NCI-H446 treated with DMSO at 0.1 percent for 48 hours (cell line): ENCODE measurements at places on chromosomes 7 and 10.

GRCh38 chr7:77866786-77867536, 68.4 kb downstream of the PHTF2 start:
- DNase-seq, result no peak

DNA sequence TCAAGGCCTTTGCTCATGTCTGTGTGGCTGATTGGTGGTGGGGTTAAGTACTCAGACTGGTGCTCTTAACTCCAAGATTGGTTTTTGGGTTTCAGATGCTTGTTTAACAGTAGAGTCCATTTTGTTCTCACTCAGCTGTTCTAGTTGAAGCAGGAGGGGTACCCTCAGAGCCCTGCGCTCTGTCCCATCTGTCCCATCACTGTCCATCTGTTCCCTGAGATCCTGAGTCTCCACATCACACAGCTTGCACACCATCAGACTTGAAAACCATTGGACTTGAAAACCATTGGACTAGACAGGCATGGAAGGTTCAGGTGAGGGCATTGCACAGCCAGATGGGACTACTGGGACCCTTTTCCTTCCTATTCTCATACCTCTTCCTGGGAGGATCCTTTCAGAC, 39.3 kb downstream of the TMEM178B start:
- DNase-seq, result no peak

GRCh38 chr10:123117644-123118417, 17.9 kb upstream of the HMX3 start:
- no peak for DNase-seq

DNA sequence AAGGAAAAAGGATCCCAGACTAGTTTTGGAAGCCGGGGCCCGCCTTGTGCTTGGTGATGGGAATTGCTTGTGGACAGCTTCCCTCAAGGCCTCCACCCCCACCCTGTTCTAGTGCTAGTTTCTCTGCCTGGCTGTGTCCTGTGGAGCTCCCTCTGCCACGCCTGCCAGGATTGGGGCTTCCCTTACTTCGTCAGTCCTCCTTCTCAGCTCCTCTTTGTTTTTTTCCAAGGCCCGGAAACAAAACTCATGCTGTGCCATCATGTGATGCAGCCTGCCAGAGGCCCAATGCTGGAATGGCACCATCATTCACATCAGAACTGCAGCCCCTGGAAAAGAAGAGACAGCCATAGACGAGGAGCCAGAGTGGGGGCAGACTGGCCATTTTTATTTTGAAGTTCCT, 11.2 kb downstream of the YKT6 start:
- no peak for DNase-seq

DNA sequence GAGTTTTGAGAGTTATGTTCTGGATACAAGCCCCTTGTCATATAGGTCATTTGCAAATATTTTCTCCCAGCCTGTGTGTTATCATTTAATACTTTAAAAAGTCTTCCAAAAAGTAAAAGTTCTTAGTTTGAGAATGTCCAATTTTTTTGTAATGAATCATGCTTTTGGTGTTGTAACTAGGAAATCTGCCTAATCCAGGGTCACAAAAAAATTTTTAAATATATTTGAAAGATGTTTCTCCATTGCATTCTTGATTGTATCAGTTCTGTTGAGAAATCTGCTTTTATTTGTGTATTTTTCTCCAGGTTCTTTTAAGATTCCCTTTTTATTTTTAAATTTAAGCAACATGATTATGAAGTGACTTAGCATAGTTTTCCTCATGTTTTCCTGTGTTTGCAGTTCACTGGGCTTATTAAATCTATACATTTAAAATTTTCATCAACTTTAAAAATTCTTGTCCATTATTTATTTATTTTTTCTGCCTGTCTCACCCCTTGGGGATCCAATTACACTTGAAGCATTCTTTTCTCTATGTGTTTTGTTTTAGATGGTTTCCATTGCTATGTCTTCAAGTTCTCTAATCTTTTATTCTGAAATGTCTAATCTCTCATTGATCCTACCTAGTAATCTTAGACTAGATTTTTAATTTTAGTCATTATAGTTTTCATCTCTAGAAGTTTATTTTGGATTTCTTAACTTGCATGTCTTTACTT, 47.0 kb downstream of the CCDC71L start:
- no peak for DNase-seq

GRCh38 chr7:50706469-50706937, 76.2 kb downstream of the GRB10 start:
- no peak for DNase-seq

- no peak for DNase-seq
Observed at GRCh38 chr10:31896968-31897384, 31.7 kb downstream of the ARHGAP12 start.

GRCh38 chr7:23893176-23893941, 183.3 kb downstream of the STK31 start:
- DNase-seq, result no peak

- no peak for DNase-seq
Observed at GRCh38 chr7:55191161-55191925, 172.5 kb downstream of the EGFR start.

DNA sequence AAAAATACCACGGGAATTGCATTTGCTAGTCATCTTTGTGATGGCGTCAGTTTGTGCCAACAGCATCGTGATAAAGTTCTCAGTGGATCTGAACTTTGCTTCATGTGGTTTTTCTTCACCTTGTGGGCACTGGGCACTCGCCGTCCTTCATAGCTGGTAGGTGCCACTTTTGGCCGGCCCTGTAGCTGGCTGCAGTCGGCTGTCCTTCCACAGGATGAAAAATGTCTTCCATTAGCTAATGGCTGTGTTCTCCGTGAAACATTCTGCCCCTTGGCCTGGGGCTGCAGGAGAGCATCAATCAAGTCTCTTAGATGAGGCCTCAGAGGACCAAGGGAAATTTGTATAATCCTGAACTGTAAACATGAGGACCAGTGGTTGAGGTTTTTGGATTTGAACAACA, 145.3 kb downstream of the DYNC1I1 start:
- no peak for DNase-seq

DNA sequence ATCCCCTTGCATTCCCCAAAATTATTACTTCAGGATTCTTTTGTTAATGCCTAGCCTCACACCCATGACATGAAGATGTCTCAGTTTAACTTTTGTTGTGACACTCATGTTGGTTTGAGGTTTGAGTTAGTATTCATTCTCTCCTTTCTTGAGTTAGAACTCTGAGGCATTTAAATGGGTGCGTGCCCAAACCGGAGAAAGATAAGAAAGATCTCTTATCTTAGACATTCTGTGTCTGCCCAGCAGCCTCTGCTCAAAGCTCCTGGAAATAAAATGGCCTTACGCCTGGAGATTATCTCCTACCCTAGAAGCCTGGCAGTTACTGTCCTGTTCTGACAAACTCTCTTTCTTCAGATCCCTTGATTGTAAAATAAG, 26.3 kb downstream of the WBP1L start:
- DNase-seq, result no peak

- DNase-seq, result no peak
Observed at GRCh38 chr7:23693224-23693623, 13.2 kb downstream of the FAM221A start.

DNA sequence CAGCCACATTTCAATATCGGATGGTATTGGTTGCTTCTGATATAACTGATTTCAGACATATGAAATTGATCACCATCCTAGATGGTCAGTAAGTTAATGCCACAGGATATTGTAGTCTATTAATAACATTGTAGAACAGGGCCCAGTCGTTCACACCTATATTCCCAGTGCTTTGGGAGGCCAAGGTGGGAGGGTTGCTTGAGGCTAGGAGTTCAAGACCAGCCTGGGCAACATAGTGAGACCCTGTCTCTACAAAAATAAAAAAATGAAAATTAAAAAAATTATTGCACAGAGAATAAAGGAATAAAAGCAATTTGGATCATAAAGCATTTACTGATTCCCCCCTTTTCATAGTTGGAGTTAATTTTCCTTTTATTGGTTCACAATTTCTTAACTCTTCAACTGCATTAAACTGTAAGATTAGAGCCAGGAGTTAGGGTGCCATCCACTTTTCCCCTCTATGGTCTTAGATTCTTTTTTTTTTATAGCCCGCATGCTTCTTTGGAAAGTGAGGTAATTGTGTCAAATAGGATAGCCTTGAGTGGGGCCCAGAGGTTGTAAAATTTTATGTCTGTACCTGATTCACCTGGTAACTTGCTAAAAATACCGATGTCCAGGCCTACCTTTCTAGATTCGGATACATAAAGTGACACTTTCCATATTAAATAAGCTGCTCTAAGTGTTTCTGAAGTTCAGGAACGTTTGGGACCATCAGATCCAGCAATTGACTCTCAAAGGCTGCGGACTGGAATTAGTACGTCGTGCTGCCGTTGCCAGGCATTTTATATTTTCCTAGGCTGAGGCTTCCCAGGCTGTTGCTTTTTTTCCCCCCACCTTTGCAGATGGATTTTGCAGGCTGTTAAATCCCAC, 24.7 kb downstream of the ADK start:
- no peak for DNase-seq

DNA sequence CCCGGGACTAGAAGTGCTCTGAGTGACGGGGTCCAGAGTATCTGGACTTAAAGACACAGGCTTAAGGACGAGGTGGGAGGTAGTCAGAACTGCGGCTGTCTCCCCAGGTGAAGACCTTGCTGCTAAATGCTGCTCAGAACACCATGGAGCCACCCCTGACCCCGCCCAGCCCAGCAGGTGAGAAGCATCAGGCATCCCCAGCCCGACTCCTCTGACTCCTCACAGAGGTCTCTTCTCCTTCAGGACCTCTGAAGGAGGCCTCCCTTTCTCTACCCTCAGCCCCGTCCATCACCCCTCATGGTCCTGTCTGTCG, 5.8 kb downstream of the NFKB2 start:
- no peak for DNase-seq

DNA sequence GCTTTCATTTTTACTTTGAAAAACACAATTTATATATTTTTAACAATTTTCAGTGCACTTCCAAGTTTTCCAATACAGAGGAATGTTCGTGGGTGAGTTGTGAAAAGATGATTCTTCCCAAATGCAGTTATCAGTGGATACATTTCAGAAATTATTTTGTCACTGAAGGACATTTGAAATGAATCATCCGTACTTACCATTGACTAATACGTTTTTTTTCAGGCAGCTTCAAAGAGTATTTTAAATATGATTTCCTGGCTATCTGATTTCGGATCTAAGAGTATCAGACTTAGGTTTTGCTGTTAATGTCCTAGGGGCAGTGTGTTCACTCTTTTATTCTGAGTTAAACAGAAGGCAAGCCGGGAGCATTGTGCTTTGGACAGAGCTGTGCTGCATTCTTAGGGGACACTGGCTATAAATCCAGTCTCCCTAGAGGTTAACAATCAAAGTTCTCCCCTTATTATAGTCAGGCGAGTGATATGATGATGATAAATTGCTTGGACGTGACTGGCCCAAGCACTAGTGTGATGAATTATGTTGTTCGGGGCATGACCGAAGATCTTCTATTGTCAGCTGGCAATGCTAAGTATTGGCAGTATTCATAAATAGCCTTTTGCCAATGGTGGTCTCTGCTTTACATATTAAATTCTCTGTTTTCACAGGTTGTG, 4.5 kb downstream of the PTER start:
- no peak for DNase-seq

- DNase-seq, result no peak
Observed at GRCh38 chr7:81120111-81120510, 201.3 kb upstream of the SEMA3C start.

GRCh38 chr7:38574086-38574485, 57.1 kb downstream of the AMPH start:
- peak; percentile 67 for DNase-seq

- peak; percentile 28 for DNase-seq
Observed at GRCh38 chr10:7913126-7913872, 95.0 kb downstream of the TAF3 start.

DNA sequence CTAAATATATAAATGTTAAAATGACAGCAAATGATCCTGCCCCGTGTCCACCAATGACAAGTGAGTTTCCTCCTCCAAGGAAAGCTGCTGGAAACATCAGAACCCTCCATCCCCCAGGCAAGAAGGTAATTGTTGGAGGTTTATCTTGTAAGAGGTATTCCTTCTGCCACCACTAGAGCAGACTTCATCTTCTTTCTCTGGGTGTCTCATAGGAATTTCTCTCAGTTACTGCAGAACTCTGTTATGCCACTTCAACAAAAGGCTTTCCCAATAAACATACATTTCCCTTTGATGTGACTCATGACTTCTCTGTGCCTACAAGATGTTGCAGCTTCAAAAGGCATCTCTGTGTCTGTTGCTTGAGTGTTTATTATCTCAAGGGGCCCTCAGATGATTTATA, 279.1 kb downstream of the BMPER start:
- DNase-seq, result no peak

GRCh38 chr10:103055105-103055504, 137.0 kb downstream of the CNNM2 start:
- DNase-seq, result no peak

DNA sequence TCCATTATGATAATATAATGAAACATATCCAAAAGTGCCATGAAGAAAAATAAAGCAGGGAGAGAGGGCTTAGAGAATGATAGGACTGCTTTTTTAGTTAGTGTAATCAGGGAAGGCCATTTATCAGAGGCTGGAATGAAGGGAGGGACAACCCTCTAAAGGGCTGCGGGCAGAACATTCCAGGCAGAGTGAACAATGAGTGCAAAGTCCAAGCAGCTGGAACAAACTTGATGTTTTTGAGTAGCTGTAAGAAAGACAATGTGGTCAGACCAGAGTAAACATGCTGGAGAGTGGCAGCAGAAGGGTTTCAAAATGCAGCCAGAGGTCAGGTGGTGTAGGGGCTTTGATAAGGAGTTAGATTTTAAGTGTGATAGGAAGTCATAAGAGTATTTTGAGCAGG, 65.6 kb upstream of the CCDC6 start:
- DNase-seq, result no peak

- DNase-seq, result no peak
Observed at GRCh38 chr10:121096617-121097431, 245.7 kb downstream of the WDR11 start.

GRCh38 chr7:158000160-158000559, 587.5 kb downstream of the PTPRN2 start:
- DNase-seq, result no peak
